A549 treated with dexamethasone at 1 μM for 4 hours (cell line): ENCODE measurements at places on chromosomes 5 and 9. TPM values are rescaled to one million over a fixed set of nuclear protein-coding genes. Genes with fewer than 3 reads are reported as not detected.

Gene TRUB2
- 37.3 to 48.1 TPM (median 45.7 TPM) in 5 replicates for total RNA-seq

Gene CAVIN4
- total RNA-seq: 0.26 to 0.47 TPM (median 0.39 TPM) in 5 replicates

Gene FAM81B
- total RNA-seq: not detected in 5 replicates

Gene DAB2IP
- total RNA-seq: 10.8 to 14.5 TPM (median 12.7 TPM) in 5 replicates

Gene SCGB3A2
- not detected in 5 replicates for total RNA-seq

Gene OR1Q1
- total RNA-seq: 0.16 TPM in 1 of 5 replicates, not detected in the others

Gene DNAH5
- total RNA-seq: 1.3 to 2.1 TPM (median 1.9 TPM) in 5 replicates

Gene CHSY3
- total RNA-seq: 0.05 to 0.36 TPM (median 0.10 TPM) in 5 replicates

Gene NOXA1
- total RNA-seq: 0.41 to 1.7 TPM (median 1.4 TPM) in 5 replicates

Gene C5orf63
- 3.0 to 5.9 TPM (median 3.7 TPM) in 5 replicates for total RNA-seq

Gene F12
- total RNA-seq: 14.4 to 21.3 TPM (median 19.4 TPM) in 5 replicates

Gene TBC1D2
- total RNA-seq: 8.9 to 12.9 TPM (median 11.6 TPM) in 5 replicates

Gene SEMA4D
- 4.4 to 5.8 TPM (median 5.4 TPM) in 5 replicates for total RNA-seq

Gene CDC25C
- 9.0 to 11.0 TPM (median 9.7 TPM) in 5 replicates for total RNA-seq

Gene PCDHGB2
- 0.05 to 0.16 TPM (median 0.11 TPM) in 5 replicates for total RNA-seq

Gene VAV2
- 32.4 to 42.9 TPM (median 40.0 TPM) in 5 replicates for total RNA-seq

Gene ECM2
- total RNA-seq: 0.08 to 0.11 TPM (median 0.11 TPM) in 5 replicates

Gene PAM
- total RNA-seq: 20.1 to 27.9 TPM (median 23.6 TPM) in 5 replicates

Gene GRM6
- not detected in 5 replicates for total RNA-seq

Gene OLFML2A
- 25.8 to 43.1 TPM (median 34.4 TPM) in 5 replicates for total RNA-seq

Gene TRIP13
- total RNA-seq: 63.1 to 74.5 TPM (median 72.4 TPM) in 5 replicates

Gene CCL21
- total RNA-seq: not detected in 5 replicates

Gene CKMT2
- total RNA-seq: not detected in 5 replicates

Gene CDX1
- not detected in 5 replicates for total RNA-seq

Gene RALGPS1
- 1.7 to 2.4 TPM (median 1.9 TPM) in 5 replicates for total RNA-seq

Gene PCA3
- not detected in 5 replicates for total RNA-seq

Gene IL5
- 0.47 TPM in 1 of 5 replicates, not detected in the others for total RNA-seq

Gene SPINK4
- total RNA-seq: not detected in 5 replicates

Gene SLC36A2
- total RNA-seq: not detected in 5 replicates

Gene TNC
- 0.58 to 1.1 TPM (median 1.1 TPM) in 5 replicates for total RNA-seq

Gene GPX8
- 33.0 to 34.8 TPM (median 34.3 TPM) in 5 replicates for total RNA-seq

Gene WNT8A
- total RNA-seq: not detected in 5 replicates

Gene PRDM9
- not detected in 5 replicates for total RNA-seq

Gene PFN3
- not detected in 5 replicates for total RNA-seq

Gene PRRT1B
- total RNA-seq: 0.31 to 0.38 TPM (median 0.32 TPM) in 4 of 5 replicates, not detected in the other

Gene PANK3
- 11.5 to 31.3 TPM (median 23.0 TPM) in 5 replicates for total RNA-seq

Gene MARCOL
- not detected in 5 replicates for total RNA-seq

Gene BNC2
- total RNA-seq: 4.7 to 8.1 TPM (median 7.5 TPM) in 5 replicates

Gene PRSS3
- total RNA-seq: 8.5 to 9.9 TPM (median 8.9 TPM) in 5 replicates

Gene ENTPD8
- total RNA-seq: 0.14 to 0.25 TPM (median 0.16 TPM) in 5 replicates

Gene AFF4
- 20.4 to 40.1 TPM (median 30.3 TPM) in 5 replicates for total RNA-seq

Gene PCAT7
- 0.64 to 0.97 TPM (median 0.72 TPM) in 5 replicates for total RNA-seq

Gene FOXD4L5
- 0.04 to 0.05 TPM (median 0.05 TPM) in 3 of 5 replicates, not detected in the others for total RNA-seq

Gene KCNV2
- not detected in 5 replicates for total RNA-seq

Gene PCDHA1
- total RNA-seq: 0.08 to 0.21 TPM (median 0.18 TPM) in 5 replicates

Gene NEUROG1
- not detected in 5 replicates for total RNA-seq

Gene FIBCD1
- 11.8 to 23.1 TPM (median 20.8 TPM) in 5 replicates for total RNA-seq

Gene GADD45G
- total RNA-seq: 0.36 to 0.52 TPM (median 0.45 TPM) in 5 replicates

Gene INSL4
- 14.0 to 17.1 TPM (median 15.9 TPM) in 5 replicates for total RNA-seq

Gene PCDHB12
- total RNA-seq: 0.03 to 0.05 TPM in 2 of 5 replicates, not detected in the others

Gene HMGCR
- total RNA-seq: 21.5 to 26.5 TPM (median 25.4 TPM) in 5 replicates

Gene PCDHAC1
- 1.5 to 2.7 TPM (median 2.2 TPM) in 5 replicates for total RNA-seq

Gene RETREG1
- total RNA-seq: 2.3 to 4.2 TPM (median 3.0 TPM) in 5 replicates

Gene RRAGA
- total RNA-seq: 108 to 123 TPM (median 119 TPM) in 5 replicates

Gene FOXD4L4
- 0.04 to 0.07 TPM (median 0.05 TPM) in 3 of 5 replicates, not detected in the others for total RNA-seq

Gene ABLIM3
- total RNA-seq: 16.8 to 25.1 TPM (median 21.0 TPM) in 5 replicates

Gene TMEM141
- 62.2 to 73.5 TPM (median 69.2 TPM) in 5 replicates for total RNA-seq

Gene POC5
- 8.3 to 11.3 TPM (median 10.5 TPM) in 5 replicates for total RNA-seq
